ENCODE measurements at places on chromosomes 11 and 22.

GRCh38 chr11:61892085-61892370 is 683 bp upstream of the FADS3 start:
- DNase-seq: no peak

DNA sequence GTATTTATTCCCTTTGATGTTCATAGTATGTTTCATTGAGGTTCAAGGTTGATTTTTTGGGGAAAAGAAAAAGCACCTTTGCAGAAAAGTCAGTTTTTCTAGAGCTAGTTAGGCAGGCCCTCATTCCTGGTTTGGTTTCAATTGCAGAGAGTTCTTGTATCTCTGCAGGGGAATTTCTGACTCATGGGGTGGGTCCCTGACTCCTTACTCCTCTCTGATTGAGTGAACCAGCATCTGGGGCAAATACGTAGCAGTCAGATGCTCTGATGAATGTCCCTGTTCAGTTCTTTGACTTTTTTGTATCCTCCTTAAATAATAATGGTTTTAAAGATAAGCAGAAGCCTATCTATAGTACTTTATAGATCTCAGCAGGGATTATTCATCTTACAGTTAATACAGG is 7.7 kb upstream of the NCR3LG1 start:
- DNase-seq: no peak

GRCh38 chr11:13160346-13160745 is 117.2 kb upstream of the BMAL1 start:
- DNase-seq: no peak

DNA sequence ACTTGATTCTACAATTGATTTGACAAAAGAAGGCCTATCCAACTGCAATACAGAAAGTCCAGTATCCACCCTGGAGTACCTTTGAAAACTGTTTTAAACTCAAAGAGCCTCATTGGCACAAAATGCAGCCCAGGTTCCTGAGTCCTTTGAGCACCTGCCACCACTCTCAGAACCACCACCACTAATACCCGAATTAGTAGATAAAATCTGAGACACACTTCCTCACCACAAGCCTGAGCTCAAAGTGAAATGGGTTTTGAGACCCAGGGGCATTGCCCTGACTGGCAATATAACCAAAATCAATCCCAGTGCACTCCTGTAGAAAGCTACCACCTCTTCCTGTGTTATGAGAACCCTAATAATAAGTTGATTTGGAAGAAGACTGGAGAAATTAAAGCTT is 215.7 kb downstream of the CSNK2A3 start:
- no peak for DNase-seq

GRCh38 chr11:6862961-6863360 is at the start of gene OR10A2:
Gene OR10A2 (plus strand): TSS chr11:6863057. CDS start chr11:6869755, 6,698 bp downstream.
- DNase-seq: no peak

- no peak for DNase-seq
Observed at GRCh38 chr11:99638073-99638553, 617.4 kb downstream of the CNTN5 start.
